Stimulated activated CD8-positive, alpha-beta memory T cell treated with anti-CD3 and anti-CD28 coated beads, Interleukin-15, amount 100 ng/mL, for 24 hours (primary cell): ENCODE measurements at places on chromosomes 2 and 18.

DNA sequence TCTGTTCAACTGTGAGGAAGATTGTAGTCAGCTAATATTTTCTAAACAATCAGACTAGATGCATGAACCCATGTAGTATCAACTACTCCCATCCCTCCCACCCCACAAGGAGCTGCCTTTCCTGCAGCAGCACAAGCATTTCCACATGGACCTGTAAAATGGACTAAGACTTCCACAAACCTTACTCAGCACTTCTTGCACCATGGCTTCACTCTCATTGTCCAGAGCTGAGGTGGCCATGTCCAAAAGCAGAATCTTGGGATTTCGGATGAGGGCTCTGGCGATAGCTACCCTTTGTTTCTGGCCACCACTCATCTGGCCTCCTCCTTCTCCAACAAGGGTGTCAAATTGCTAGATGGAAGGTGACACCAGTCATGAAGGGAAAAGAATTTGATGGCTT lies 61.3 kb downstream of the ABCB11 start:
- no peak for DNase-seq

GRCh38 chr18:12768625-12769024 lies 65.8 kb downstream of the PSMG2 start:
- DNase-seq = no peak

DNA sequence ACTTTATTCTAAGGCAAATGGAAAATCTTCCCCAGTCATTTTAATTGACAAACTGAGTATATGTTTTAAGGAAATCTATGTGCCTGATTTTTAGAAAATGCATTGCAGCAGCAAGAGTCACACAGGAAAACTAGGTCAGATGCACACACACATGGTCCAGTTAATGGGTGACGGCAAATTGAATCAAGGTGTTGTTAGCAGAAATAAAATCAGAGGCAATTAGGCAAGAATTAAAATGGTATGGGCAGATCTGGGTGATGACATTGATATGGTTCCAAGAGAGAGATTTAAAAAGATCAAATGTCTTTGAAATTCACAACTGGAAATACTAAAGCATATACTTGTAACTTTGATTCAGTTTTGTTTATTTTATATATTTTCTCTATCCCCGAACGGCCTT lies 174.2 kb upstream of the CDH19 start:
- DNase-seq = no peak

DNA sequence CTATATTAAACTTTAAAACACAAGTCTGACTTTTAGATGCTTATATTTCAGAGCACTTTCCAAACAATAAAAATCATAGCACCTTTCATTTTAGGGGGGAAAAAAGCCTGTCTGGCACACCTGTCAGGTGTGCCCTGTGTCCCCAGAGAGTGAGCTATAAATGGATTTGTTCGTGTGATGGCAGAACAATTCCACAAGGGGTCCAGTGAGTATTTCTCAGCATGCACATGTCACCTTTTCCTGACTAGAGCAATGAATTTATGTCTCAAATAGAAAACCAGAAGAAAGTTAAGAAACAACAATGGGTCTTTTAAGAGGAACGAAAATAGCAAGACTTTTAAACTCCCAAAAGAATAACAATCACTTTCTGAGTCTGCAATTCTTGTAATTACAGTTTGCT lies 55.9 kb downstream of the ACVR1C start:
- no peak for DNase-seq

GRCh38 chr2:66577321-66578053 lies 142.6 kb downstream of the MEIS1 start:
- DNase-seq = no peak

- no peak for DNase-seq
Measured at GRCh38 chr2:160220545-160221009, 20.5 kb upstream of the ITGB6 start.

DNA sequence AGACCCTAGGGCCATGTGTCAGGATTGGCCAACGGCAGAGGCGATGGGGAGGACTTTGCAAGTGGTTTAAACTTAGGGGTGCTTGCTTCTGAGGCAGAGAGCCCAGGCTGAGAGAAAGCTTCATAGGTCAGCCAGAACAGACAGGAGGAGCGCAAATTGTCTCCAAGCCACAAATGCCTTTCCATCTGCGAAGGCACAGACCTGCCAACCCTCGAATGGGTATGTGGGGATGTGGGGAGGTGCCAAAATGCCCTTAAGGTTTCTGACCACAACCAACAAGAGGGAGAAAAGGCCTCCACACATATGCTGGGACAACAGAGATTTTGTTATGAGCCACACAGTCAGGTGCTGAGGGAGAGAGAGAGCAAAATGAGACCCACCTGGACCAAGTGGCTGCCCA lies 283.6 kb downstream of the CYP26B1 start:
- no peak for DNase-seq

- DNase-seq = no peak
Measured at GRCh38 chr2:236861944-236862343, 223.7 kb upstream of the COPS8 start.

- no peak for DNase-seq
Measured at GRCh38 chr2:9330612-9331270, 92.6 kb downstream of the ITGB1BP1 start.

GRCh38 chr2:126736133-126736874 lies 80.3 kb downstream of the GYPC start:
- no peak for DNase-seq

GRCh38 chr2:149056541-149057255 lies 18.2 kb downstream of the LYPD6B start:
- no peak for DNase-seq

- DNase-seq = no peak
Measured at GRCh38 chr2:102166189-102166845, 20.5 kb upstream of the IL1RL2 start.

- no peak for DNase-seq
Measured at GRCh38 chr18:13446024-13446423, 227.5 kb downstream of the LDLRAD4 start.

DNA sequence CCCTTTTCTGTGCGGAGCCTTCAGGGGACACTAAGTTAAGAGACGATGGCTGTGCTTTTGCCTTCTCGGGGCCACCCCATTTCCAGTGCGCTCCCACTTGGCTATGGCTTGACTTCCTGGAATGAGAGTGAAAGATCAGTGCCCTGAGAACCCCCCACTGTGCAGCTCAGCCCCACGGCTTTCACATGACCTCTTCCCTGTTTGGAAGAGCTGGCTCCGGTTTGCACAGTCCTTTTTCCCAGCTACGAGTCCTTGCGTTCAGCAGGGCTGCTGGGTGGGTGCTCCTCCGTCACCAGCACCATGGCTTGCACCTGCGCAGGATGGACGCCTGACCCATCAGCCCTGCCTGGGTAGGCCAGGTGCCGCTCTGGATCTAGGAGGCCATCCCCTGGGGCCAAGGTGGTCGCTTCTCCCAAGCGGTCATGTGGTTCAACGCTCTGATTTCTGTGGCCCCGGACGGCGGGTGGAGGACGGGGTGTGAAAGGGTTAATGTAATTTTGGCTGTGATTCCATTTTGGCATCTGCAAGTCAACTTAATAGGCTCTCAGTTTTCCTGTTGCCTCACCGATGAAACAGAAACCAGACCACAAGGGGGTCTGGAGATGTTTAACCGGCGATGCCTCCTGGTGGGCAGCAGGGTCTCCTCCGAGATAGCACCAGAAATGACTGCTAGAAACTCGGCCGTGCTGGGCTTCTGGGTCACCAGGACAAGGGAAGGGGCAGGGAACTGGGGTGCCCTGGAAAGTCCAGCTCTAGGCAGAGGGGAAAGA lies 113.1 kb upstream of the HAAO start:
- no peak for DNase-seq

- no peak for DNase-seq
Measured at GRCh38 chr2:149744865-149745264, 157.3 kb upstream of the MMADHC start.

DNA sequence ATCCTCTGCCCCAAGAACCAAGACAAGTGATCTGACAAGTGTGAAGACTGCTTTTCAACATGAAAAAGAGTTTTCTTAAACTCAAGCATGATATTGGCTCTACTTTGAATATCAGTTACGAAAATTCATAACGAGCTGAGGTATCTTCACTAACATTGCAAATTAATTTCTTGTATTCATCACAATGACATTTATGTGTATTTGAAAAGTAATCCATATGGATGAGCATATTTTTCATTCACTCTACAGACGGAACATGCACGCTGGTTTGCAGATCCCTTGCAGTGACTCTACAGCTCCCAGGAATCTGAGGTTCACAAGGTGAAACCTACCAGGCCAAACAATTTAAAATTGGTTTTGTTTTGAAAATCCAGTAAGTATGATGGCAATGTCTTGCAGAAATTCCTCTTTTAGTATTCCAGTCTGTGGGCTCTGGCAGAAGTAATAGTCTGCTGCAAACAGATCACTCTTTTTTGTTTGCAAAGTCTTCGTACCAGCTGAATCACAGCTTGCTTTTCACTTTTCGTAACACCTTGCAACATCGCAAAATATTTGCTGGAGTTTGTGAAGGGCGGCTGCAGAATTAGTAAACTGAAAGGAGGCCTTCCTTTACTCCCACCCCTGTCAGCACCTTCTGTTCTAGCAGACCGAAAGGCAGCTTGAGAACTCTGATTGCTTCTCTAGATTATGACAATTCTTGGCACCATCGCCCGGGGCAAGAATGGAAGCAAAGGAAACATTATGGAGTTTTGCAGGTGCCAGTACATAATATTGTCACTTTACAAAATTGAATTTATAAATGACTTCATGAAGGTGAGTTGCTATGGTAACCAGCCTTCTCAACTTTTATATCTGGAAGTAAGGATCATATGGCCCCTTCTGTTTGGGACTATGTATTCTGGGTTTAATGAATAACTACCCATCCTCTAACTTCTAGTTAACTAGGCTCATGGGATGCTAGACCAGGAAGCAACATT lies 168.7 kb downstream of the TMEM247 start:
- no peak for DNase-seq

DNA sequence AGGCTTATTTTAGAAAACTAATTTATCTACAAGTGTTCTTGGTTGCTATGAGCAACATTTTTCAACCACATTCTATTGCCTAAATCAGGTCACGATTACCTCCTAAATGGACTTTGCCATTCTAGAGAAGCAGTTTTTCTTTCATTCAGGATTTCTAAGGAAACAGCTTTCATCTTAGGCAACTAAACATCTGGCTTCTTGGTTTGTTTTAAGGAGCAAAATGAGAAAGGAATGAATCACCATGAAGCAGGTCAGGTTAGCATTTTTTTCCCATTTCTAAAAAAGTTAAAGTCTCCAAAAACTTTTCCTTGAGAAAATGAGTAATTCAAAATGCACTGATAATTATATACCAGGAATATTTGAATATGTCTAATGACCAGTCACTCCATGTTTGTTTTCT lies 114.8 kb downstream of the GAREM1 start:
- DNase-seq = no peak

DNA sequence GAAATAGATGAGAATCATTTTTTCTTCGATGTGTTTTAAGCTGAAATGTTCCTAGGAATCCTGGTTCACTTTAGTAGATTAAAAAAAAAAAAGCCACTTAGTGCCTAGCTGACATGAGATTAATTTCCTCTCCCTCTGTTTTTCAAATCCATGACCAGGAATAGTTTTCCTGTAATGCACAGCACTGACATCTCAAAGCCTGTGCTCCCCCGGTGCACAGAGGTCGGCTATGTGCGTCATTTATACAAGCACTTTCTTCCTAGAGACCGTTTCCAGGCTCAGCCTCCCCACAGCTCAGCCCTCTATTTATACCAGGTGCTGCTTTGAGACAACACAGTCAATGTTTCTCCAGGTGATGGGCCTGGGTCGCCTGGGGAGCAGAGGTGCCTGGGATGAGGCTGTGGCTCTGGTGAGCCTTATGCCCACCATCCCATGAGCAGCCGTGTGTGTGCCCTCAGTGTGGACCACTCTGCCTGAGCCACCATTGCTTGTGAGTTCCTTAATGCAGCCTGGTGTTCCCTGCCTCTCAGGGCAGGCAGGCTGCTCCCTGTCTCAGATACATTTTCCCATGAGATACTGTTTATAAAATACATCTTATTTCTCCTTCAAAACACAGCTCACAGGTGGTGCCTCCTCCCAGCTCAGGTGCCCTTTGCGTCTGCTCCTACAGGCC lies 515.7 kb upstream of the HS6ST1 start:
- no peak for DNase-seq

DNA sequence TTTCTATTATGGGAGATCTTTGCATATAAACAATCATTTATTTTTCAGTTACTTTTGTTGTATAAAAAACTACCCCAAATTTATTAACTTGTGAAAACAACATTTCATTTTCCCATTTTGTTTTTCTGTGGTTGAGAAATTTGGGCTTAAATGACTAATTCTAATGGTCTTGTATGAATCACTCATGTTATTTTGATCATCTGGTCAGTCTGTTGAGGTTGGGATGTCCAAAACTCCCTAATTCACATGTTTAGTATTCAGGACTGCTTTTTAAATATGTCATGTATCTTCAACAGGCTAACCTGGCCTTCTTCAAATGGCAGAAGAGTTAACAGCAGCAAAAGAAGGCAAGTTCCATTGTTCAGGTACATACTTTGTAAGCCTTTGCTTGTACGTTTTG lies 788.1 kb downstream of the TRIB2 start:
- DNase-seq = no peak

DNA sequence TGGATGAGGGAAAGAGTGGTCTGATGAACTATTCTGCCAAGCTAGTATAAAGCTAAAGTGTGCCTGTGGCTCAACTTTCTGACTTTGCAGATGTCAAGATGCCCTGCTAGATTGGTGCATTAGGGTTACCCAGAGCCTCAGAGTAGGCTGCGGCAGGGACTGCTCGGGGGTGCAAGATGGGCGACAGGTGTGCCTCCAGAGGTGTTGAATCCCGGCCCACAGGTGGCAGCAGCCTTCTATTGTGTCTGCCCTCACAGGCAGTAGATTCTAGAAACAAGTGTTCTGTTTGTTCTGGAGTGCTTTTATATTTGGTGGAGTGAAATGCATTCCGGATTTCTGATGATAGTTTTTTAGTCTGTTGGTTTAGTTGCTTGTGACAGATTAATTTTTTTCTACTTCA lies 131.6 kb upstream of the IL1R2 start:
- no peak for DNase-seq

DNA sequence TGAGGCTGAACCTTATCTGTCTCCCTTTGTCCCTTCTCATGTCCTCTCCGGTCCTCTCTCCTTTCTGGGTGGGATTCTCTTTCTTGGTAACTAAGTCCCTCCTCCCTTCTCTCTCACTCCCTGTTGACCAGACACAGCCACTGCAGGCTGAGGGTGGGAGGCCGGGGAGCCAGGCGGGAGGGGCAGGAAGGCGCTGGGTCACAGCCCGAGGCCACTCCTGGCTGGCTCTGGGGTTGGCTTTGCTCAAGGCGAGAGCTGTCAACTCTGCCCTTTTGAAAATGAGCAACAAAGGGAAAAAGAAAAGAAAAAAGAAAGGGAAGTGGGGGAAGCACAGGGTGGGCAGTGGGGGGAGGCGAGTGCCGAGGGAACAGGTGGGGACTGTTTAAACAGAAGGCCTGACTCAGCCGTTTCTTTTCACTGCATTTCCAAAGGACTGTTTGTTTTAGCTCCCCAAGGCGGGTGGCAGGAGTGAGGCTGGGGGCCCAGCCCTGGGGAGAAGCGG lies 70.5 kb upstream of the IGFBP5 start:
- no peak for DNase-seq

DNA sequence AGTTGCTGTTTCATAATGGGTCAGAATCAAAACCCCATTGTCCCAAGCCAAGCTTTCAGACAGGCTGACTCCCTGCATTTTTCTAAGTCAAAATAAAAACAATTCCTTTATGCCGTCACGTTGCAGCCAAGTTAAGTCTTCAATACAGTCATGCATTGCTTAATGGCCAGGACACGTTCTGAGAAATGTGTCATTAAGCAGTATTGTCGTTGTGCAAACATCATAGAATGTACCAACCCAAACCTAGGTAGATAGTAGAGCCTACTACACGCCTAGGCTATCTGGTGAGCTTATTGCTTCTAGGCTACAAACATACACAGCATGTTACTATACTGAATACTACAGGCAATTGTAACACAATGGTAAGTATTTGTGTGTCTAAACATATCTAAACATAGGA lies 160.4 kb upstream of the FOSL2 start:
- DNase-seq = no peak

GRCh38 chr2:24009680-24010476 lies at the start of gene MFSD2B:
Gene MFSD2B (plus strand): TSS chr2:24010085. CDS start chr2:24010097, 12 bp downstream.
- no peak for DNase-seq
